K562 (cell line): ENCODE measurements at places on chromosomes 4 and X. TPM values are rescaled to one million over a fixed set of nuclear protein-coding genes. Genes with fewer than 3 reads are reported as not detected.

RBMXL3 gene
- total RNA-seq, result 0.29 and 0.31 TPM in 2 replicates

TMEM150C gene
- 0.07 TPM in 2 replicates for total RNA-seq

PPP1R2C gene
- total RNA-seq, result not detected in 2 replicates

ABLIM2 gene
- total RNA-seq, result not detected in 2 replicates

DNA sequence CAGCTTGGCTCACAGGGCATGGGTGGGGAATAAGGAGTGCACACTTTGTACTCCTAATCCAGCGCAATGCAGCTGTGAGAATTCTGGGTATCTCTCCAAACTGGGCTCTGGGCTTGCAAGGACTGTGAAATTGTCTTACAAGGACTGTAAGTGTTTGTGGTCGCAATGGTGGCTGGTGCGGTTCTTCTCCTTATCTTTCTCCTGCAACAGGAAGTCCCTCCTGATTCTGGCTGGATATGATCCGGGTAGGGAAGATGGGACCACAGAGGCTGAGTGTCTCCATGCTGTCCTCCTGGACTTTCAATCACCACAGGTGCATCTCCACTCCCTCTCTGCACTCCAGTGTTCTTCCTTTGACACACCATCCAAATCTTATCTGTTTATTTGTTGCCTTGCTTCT, 55.7 kb upstream of the GYPE start:
- no peaks in the 10 kb centered on the region; the same call in 1 of the 2 replicates for H3K4me1 ChIP-seq
- no peaks in the 10 kb centered on the region for H3K36me3 ChIP-seq
- no peak overlapping the region for H3K27ac ChIP-seq
